Karpas-422 (cell line): ENCODE measurements at places on chromosomes 2 and 18.

DNA sequence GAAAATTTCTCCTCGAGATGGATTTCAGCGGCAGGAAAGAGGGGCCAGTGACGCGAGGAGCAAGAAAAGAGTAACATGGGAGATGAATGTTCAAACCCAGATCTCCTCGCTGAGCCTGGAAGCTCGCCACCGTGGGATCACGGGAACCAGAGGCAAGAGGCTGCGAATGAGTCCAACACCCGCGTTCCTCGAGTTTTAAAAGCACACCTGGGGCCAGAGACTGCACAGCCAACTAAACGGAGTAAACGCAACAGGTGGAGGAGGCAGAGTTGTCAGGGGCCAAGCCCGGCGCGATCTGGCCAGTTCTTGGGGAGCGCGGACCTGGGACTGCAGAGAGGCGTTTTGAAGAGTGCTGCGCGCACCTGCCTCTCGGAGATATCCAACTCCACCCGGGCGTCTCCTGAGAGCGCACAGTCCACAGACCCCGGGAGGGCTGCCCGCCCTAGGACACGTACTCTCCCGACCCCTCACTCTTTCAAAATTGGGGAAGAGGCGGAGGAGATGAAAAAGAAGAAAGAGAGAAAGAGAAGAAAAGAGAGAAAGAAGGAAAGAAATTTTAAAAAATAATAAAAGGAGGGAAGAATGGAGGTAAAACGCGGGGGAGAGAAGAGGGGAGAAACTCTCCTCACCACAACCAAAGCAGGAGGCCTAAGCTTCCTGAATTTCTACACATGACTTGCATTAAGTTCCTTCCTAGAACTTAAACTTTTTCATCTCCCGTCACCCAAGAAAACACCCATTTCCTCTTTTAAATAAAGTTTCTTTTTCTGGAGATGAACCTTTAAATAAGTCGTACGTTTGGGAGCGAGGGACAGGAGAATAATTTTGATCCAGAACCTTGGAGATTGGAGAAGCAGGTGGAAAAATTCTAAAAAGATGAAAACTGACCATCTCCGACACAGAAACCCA, 5.3 kb upstream of the PAX3 start:
- DNase-seq: no peak

- no peak for DNase-seq
Measured at GRCh38 chr2:240813231-240813921, 6.6 kb downstream of the KIF1A start.

GRCh38 chr18:32911660-32912284, 138.9 kb upstream of the KLHL14 start:
- no peak for DNase-seq

- no peak for DNase-seq
Measured at GRCh38 chr2:206031950-206032567, 53.9 kb downstream of the INO80D start.

DNA sequence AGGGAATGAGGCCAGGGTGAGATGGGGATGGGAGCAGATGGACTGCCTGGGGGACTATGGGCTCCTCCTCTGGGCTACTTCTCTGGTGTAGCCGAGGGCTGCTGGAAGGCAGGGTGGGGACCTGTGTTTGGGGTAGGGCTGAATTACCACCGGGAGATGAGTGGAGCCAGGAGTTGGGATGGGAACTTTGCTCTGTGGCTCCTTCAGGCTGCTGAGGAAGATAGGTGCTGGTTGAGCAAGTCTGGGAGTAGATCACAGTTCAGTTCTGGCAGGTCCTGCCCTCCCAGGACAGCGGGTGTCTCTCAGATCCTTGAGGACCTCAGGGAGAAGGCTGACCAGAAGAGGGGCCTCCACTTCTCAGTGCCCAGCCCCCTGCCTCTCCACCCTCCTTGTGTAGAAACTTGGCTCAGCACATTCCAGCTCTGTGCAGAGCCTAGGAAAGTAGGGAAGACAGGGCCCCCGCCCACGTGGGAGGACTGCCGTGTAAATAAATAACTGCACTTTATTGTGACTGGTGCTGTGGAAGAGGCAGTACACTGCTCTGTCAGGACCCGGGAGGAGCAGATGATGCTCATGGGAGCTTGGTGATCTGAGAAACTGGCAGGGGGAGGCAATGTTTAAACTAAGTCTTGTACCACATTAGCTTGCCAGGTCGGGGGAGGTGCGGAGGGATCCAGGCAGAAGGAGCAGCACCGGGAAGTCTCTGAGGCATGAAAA, 15.3 kb downstream of the TET3 start:
- DNase-seq: no peak

GRCh38 chr2:70477441-70477844, 76.2 kb downstream of the TGFA start:
- no peak for DNase-seq

DNA sequence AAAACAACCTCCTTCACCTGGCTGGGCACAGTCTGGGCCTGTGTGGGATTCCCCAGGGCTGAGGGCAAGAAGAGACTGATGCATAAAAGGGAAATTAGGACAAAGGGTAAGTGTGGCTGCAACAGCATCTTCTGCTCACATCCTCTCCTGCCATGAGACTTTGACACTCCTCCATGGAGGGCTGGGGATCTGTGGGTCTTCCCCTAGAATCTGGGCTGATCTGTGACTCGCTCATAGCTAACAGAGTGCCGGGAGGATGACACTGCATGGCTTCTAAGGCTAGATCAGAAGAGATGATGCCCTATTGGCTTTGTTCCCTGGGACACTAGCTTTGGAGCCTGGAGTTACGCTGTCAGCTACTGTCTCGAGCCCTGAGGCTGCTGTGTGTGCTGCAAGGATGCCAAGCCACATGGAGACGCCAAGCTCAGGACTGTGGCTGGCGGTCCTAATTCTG, 24.3 kb downstream of the MOCOS start:
- DNase-seq: no peak
